Liver (tissue), 10 donors: ENCODE measurements at places on chromosomes 6 and 20. TPM values are rescaled to one million over a fixed set of nuclear protein-coding genes. Genes with fewer than 3 reads are reported as not detected.
A peak's percentile ranks its signal among the peaks of the same experiment; 100 is the strongest.

DNA sequence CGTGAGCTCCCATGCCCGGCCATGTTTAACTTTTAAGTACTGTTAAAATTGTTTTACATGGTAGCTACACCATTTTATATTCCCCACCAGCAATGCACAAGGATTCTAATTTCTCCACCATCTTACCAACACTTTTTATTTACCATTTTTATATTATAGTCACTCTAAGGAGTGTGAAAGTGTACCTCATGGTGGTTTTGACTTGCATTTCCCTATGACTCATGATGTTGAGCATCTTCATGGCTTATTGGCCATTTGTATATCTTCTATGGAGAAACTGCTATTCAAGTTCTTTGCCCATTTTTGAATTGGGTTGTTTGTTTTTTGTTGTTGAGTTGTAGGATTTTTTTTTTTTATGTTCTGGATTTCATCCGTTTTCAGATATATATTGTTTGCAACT, 15.6 kb upstream of the BPHL start:
- DNase-seq: no peak

GRCh38 chr6:4647414-4648365, 128.5 kb upstream of the CDYL start:
- peak; percentile 77 for DNase-seq

GRCh38 chr6:31497531-31498476, at the start of gene MICB:
Gene MICB, plus strand, starts transcription at chr6:31498145. Its CDS starts 49 bp downstream, at chr6:31498194.
- DNase-seq: peak; percentile 71

DNA sequence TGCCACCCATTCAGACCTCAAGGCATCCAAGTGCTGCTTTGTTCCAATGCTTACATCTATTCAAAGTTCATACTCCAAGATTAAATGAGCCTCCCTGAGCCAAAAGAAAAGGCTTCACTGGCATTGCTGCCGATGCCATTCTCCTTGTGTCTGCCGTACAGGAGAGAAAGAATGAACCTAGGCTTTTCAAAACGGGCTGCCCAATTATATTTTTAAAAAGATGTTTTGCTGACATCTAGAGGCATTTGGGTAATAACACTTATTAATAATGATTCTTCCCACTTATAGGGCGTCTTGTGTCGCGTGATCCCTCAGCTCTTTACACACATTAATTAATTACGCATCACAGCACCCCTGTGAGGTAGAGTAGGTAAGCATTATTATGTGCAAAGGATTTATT, 545.6 kb downstream of the PKHD1 start:
- no peak for DNase-seq

DNA sequence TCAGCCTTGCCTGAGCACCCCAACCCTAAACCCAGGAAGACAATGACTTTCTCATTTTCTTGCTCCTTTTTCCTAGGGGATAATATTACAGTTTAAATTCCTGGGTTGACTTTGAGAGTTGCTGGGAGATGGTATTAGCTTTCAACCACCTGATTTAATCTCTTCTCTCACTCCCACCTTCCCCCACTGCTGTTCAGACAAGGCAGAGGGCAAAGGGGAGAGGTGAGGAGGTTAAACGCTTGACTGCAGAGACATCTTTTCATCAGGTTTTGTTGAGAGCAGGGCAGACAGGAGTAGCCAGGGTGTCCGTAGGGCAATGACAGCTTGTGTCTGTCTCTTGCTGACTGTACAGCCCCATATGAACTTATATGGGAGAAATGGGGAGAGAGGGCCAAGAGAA, 811.2 kb downstream of the MAFB start:
- DNase-seq: no peak

DNA sequence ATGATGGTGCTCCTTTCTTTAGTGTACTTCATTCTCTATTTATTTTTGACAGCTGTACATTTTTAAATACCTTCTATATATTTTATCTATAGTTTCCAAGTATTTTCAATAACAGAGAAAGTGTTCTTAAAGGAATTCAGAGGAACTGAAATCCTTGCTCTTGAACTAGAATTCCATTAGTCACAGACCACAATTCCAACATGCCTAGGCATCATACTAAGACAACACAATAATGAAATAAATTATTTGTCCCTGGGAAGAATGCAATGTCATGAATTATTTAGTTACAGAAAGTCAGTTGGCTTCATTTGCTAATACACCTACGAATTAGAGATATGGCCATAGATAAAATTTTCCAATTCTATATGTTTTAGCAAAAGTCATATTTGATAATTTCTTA, 671.2 kb downstream of the EPHA7 start:
- DNase-seq: no peak

Gene PKIG
- total RNA-seq: 10.6 TPM

Gene DEFB128
- not detected for total RNA-seq

DNA sequence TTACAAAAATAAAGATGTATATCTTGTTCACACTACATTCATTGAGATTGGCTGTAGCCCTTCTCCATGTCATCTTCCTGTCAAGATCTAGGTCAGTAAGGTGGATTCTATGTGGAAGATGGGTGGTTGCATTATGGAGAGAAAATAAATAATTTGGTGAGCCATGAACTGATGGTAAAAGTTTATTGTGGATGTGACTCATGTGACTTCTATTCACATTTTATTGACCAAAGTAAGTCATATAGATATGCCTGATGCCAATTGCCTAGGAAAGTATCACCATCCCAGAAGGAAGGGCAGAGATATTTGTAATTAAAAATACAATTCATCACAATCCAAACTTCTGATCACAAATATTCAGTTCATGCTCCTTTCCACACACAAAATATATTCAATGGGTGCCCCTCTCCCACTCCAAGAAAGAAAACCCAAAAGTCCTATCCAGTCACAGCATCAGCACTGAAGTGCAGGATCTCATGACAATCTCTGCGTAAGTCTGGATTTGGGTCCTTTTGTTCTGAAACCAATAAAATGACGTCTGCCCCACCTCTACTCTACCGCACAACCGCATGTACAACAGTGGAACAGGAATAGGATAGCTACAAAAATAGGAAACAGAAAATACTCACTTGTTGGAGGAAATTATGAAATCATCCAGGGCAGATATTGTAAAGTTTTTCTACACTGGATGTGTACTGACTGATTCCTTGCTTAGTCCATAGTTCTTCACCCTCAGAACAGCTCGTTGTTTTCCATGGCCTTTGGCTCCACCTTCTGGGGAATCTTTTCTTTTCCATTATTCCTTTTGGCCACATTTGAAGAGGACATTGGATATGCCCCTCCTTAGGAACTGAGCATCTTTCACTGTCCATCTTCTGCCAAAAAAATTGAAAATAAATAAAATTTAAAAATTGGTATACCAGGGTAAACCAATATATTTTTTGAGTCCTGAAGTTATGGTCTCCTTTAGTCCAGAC, 16.1 kb upstream of the SLC17A3 start:
- DNase-seq: no peak

- DNase-seq: no peak
Observed at GRCh38 chr6:84013354-84013753, 20.2 kb upstream of the MRAP2 start.

Gene PRSS16
- not detected for total RNA-seq

Gene ANKS1A
- 6.5 TPM for total RNA-seq

- no peak for DNase-seq
Observed at GRCh38 chr6:40705354-40705753, 118.2 kb upstream of the LRFN2 start.

GRCh38 chr20:51886891-51887608, 84.7 kb upstream of the SALL4 start:
- DNase-seq: no peak

GRCh38 chr6:137166247-137167098, 7.0 kb downstream of the IL22RA2 start:
- no peak for DNase-seq

DNA sequence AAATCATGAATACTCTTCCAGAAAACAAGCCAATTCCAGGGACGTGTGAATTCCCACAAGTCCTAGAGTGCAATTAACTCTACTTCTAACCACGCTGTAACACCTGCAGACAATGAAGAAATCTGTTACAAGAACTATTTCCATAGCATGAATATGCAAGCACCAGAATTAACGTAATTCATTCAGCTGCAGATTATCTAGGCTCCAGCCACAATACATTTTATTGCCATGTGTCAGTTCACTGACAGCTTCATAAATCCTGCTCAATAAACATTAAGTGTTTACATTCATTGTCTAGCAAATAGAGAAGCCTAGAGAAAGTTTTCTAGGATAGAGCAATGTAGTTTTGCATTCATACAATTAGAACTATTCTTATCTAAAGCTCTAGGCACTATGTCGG, 1348.5 kb downstream of the GRIK2 start:
- no peak for DNase-seq

- DNase-seq: no peak
Observed at GRCh38 chr6:41570259-41570615, 24.1 kb downstream of the FOXP4 start.

- no peak for DNase-seq
Observed at GRCh38 chr20:62212299-62212698, 7.8 kb downstream of the HRH3 start.

DNA sequence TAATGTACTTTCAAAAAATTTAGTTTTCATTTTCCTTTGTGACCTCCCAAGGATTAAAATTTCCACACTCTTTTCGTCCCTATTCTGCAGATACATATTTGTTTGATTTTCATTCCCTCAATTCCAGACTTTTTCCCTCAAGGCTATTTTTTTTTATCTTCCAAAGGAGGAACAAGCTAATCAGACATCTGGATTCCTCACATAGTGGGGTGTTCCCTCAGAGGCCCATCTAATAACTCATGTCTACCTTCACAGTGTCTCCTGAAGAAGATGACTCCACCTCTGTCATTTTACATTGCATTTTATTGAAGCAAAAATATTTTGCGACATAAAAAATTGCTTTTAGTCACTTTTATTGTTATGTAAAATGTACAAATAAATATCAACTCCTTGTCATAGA, 122.2 kb downstream of the RFPL4B start:
- no peak for DNase-seq

Gene SLPI
- 60.1 TPM for total RNA-seq

Gene GSTA3
- not detected for total RNA-seq

DNA sequence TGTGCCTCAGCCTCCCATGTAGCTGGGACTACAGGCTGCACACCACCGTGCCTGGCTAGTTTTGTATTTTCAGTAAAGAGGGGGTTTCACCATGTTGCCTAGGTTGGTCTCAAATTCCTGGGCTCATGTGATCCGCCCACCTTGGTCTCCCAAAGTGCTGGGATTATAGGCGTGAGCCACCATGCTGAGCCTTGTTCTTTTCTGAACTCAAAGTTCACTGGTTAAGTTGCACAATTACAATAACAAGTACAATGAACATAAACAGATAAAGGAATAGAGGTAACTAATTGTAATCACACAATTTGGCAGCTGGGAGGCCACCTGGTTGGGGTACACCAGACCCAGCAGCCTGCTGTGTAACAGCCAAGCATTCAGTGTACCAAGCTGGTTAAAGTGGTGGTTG, 6.7 kb downstream of the NUDT3 start:
- no peak for DNase-seq

DNA sequence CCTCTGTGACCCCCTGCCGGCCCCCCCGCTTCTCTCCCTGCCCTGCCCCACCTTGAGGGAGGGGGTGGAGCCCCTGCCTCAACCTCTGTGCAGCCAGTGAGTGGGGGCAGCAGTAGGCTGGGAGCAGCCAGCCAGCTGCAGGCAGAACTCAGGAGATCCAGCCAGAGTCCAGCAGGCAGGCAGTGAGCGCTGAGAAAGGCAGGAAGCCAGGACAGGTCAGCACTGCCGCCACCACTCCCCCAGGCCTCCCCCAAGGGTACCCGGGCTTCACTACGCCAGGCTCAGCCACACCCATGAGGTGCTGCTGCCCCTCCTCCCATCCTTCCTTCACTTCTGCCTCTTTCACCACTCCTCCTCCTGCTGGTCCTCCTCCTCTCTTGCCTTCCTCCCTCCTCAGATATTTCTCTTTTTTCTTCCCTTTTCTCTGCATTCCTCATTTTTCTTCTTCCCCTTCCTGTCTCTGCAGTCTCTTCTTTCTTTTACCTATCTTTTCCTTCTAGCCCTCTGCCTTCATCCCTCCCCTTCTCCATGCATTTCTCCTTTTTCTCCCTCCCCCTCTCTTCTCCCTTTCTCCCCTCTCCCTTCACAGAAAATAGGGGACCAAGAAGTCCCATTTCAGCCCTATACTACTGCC, 11.5 kb downstream of the TMEM63B start:
- no peak for DNase-seq

Gene GPSM3
- 6.6 TPM for total RNA-seq

- DNase-seq: no peak
Observed at GRCh38 chr6:118808793-118809638, 84.9 kb upstream of the ASF1A start.

DNA sequence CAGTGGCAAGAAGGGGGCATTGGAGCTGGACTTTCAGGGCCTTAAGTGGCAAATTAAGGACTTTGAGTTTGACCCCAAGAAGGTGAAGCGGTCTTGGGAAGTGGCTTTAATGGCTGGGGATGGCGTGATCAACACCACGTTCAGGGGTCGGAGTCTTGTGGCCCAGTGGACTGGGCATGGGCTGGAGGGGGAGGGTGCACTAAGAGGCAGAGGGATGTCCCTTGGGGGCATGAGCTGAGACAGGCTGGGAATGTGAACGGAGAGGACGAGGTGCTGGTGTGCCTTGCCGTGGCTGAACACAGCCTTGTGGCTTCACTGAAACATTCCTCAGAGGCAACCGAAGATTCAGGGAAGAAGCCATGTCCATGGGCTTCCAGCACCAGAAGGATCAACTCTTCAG, 227.0 kb downstream of the SYNDIG1 start:
- DNase-seq: no peak

GRCh38 chr20:24109537-24109936, 121.0 kb upstream of the GGTLC1 start:
- DNase-seq: no peak

Gene UFL1
- total RNA-seq: 18.6 TPM

DNA sequence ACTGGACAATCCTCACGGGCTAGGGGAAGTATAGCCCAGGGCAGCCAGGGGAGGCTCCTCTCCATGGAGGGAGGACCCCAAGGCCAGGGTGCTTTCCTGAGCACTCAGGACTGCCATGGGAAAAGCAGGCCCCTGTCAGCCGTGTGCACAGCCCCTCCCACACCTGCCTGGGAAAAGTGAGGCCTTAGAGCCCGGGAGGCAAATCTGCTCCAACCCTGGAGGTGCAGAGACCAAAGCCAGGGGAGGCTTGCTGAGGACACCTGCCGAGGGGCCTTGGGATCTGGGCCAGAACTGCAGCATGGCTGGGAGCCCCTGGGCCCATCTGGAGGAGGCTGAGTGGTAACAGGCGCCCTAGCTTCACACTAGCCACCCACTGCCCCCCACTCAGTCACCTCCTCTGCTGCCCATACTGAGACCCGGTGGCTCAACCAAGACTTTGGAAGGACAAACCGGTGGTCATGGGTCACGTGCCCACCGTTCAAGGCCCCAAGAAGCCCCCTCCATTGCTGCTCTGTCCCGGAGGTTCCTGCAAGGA, 55.2 kb downstream of the YTHDF1 start:
- DNase-seq: no peak

GRCh38 chr6:21586740-21587178, 6.8 kb upstream of the SOX4 start:
- no peak for DNase-seq

Gene LHFPL5
- not detected for total RNA-seq

GRCh38 chr20:62413896-62414481, 6.9 kb upstream of the CABLES2 start:
- DNase-seq: no peak
